AG08396 (cell line): ENCODE measurements at places on chromosomes 2 and 18.

GRCh38 chr2:54724560-54725342, 1.3 kb downstream of the EML6 start:
- DNase-seq: peak; percentile 31

DNA sequence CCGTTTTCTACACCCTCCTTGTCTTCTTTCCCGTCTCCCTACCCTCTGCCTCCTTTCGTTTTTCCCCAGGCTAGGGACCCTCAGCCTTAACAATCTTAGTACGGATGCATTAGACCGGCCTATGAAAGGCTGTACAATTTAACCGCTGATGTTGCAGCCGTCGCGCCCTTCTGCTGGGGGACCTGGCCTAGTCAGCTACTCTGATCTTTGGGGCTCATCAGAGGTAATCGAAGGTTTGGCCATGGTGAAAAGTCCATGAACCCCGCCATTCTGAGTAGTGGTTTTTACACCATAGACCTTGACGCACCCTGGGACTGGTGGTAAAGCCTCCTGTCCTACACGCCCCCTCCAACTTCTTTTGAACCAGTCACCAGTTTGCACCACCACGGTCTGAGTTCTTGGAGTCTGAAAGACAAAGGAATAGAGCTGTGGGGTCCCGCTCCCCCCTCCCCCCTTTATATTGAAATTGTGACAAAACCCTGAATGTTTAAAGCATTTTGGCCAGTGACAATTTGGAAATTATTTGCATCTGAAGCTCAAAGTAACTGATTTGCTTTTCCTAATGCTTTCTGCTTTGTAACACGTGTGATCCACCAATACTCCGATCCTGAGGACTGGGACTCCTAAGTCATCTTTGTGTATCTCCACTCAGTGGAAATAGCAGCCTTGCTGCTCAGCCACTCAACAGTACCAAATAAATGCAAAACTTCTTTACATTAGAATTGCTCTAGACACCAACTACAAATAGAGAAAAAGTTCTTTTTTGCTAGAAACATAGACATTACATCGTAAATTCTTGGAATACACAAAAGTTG, 642 bp upstream of the SRSF7 start:
- DNase-seq: no peak

- no peak for DNase-seq
These were observed 282.1 kb downstream of the EN1 start for GRCh38 chr2:118565301-118565700.

DNA sequence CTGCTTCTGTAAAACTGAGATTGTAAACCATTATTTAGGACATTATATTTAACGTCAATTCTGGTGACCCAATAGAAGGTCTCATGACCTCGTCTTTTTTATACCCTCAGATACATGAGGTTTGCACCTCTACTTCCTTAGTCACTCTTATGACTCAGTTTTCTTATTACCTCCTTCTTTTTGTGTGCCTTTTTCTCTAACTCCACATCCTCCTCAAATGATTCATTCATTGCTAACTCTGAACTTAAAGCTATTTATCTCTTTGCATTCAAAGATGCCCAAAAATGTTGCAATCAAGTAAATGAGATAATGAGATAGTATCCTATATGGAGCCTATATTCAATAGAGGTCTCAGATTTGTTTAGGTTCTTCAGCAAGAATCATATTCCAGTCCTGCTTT, 121.0 kb upstream of the KYNU start:
- DNase-seq: no peak

GRCh38 chr18:62485684-62486083, 37.1 kb upstream of the ZCCHC2 start:
- DNase-seq: peak; percentile 59

- no peak for DNase-seq
These were observed 134.0 kb downstream of the NEDD4L start for GRCh38 chr18:58177896-58178470.

DNA sequence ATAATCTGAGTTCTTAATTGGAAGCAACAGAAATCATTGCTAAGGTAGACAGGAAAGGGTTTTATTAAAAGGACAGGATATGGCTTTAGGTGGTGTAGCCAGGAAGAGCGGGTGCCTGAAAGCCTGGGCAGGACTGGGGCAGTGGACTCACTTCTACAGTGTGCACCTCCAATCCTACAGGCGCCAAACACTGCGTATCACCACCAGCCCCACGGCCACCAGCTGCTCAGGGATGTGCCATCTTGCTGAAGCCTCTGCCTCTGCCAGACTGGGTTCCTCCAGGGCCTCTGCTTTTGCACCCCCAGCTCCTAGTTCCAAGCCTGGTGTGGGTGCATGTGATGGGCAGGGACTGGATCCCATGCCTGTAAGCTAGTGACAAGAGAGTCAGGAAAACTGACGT, 29.7 kb upstream of the DPYSL5 start:
- DNase-seq: no peak
